CD4-positive, alpha-beta T cell treated with Interleukin-15 for 1 hour (primary cell): ENCODE measurements at places on chromosomes 2 and 18.

DNA sequence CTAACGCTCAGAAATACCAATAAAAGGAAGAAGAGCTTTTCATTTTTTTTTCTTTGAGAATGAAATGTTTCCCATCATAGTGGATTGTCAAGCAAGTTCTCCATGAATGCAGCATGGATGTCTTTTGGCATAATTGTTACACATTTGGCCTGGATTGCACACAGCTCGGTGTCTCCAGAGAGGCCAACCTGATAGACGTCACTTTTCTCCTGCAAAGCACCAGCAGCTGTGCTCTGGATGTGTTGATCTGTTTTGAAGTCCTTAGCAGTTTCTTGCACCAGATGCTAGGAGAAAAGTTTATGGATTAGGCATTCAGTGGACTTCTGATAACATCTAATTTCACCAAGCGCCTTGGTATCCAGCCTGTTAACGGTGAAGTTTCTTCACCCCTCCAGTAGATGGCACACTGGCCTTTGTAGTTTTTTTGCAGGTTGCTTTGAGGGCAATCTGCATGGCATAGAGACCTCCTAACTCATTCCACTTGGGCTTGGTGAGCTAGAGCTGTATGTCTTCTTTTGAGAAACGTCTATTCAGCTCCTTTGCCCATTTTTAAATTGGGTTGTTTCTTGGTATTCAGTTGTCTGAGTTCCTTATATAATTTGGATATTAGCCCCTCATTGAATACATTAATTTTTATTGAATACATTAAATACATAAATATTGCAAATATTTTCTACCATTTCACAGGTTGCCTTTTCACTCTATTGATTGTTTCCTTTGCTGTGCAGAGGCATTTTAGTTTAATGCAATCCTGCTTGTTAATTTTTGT lies 59.7 kb downstream of the PTH2R start:
- no peak for DNase-seq

- DNase-seq = no peak
These were observed 53.9 kb upstream of the CTAGE1 start for GRCh38 chr18:22471546-22472131.

DNA sequence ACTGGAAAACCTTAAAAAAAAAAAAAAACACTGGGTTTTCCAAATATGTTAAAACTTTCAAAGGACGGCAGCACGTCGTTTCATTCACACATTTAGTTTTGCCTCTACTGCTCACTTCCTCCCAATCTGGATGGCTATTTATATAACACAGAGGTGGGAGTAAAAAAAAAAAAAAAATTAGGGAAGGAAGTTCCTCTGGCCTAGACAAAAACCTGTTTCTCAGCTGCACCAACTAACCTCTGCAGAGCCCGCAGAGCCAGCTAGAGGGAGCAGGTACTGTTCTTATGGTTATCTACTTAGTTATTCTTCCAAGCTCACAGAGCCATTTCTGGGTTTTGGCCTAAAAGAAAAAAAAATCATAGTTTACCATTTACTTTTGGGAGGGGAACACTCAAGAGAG lies 28.1 kb downstream of the SLC1A4 start:
- DNase-seq = peak; percentile 54

DNA sequence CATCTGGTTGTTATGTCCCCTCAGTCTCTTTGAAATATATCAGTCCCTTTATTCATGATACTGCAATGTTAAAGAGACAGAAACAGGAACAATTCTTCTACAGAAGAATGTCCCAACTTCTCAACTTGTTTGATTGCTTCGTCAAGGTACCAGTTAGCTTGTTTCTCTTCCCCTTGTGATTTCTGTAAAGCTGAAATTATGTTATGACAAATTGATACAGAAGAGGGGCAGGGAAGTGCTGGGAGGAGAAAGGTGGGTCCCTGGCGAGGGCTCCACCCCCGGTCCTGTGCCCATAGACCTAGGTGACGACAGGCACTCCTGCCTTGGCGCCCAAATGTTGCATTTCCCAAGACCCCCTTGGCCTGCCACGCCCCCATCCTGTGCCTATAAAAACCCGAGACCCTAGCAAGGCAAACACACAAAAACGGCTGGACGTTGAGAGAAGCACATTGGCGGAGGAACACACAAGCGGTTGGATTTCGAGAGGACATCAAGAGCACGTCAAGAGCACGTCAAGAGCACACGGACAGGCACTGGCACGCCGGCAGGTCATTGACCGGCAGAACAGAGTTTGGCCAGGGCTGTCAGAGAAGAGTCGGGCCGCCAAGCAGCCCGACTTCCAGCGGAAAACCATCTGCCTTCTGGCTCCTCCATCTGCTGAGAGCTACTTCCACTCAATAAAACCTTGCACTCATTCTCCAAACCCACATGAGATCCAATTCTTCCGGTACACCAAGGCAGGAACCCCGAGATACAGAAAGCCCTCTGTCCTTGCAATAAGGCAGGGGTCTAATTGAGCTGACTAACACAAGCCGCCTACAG lies 11.5 kb upstream of the RTN4 start:
- DNase-seq = no peak

DNA sequence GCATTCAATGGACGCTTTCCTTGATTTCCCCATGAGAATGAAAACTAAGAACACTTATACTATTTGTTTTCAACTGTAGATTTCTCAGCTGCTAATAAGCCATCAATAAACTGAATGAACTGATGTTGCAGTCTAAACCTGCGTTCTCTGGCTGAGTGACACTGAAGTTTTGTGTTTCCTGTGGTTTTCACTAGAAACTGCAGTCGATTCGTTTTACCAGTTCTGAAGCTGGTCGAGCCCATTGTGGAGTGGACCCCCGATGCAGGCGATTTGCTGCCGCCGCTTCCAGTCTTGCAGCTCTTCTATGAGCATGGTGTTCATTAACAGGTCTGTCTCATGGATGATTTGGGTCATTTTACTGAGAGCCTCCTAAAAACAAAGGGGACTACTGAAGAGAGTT lies 50.6 kb upstream of the STAT1 start:
- DNase-seq = peak; percentile 63

- DNase-seq = no peak
These were observed 628.6 kb downstream of the CCDC85A start for GRCh38 chr2:56812432-56812831.
